ENCODE measurements at places on chromosomes 4 and X.

DNA sequence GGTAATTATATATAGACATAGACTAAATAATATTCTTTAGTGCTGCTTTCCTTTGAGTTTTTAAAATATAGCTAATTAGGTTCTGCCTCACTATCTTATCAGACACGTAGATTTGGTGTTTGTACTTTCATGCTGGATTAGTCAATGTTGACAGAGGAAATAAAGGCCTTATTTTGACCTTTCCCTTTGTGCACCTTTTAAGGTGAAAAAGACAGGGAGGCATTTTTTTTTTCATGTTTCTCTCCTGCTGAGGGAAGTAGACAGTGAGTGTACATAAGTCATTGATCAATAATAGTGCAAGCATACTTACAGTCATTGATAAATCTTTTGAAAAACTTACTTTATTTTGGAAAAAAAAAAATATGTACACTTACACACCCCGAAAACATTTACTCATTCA lies 467.8 kb downstream of the GRXCR1 start:
- DNase-seq: no peak

- no peak for DNase-seq
Observed at GRCh38 chr4:168724686-168725411, 228.0 kb downstream of the PALLD start.

DNA sequence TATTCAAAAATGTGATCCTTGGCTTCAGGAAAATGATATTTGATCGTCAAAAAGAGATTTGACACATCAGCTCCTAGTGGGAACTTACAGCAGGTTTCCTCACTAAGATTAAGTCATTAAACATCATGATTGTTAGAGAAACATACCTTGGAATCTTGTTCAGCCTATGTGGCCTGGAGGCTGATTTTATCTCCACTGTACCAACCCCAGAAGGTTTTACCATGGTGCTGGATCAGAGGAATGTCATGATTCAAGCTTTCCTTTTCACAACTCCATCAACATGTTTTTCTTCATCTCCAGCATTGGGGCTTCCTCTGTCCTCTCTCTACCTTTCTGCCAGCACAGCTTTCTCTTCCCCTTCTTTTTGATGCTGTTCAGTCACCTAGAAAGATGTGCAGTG lies 68.4 kb upstream of the MID1IP1 start:
- DNase-seq: no peak

DNA sequence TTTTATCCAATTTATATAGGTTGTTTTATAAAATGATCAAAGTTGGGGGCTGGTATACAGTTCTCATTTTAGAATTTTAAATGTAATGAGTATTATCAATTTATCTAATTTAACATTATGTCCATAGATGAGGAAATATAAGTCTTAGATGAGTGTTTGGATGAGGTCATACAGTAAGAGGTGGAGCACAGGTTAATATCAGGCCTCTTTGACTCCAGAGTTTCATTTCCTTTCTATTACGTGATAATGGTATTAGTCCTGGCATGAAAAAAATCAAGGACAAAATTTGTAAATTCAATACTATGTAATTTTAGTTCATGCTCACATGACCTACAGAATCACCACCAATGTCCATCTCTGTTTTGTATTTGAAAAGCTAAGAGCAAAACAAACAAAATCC lies 269.8 kb downstream of the FSTL5 start:
- DNase-seq: no peak

DNA sequence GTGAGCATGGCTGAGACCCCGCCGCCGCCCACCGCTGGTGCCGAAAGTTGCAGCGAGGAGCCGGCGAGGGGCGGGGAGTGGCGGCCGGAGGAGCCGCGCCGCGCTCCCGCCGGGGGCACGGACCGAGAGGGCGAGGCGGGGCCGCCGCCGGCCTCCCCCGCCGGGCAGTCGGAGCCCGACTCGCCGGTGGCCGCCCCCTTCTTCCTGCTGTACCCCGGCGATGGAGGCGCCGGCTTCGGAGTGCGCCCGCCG lies 16.5 kb downstream of the UTP3 start:
- DNase-seq: no peak

- DNase-seq: no peak
Observed at GRCh38 chr4:1051472-1051871, 40.0 kb downstream of the FGFRL1 start.

DNA sequence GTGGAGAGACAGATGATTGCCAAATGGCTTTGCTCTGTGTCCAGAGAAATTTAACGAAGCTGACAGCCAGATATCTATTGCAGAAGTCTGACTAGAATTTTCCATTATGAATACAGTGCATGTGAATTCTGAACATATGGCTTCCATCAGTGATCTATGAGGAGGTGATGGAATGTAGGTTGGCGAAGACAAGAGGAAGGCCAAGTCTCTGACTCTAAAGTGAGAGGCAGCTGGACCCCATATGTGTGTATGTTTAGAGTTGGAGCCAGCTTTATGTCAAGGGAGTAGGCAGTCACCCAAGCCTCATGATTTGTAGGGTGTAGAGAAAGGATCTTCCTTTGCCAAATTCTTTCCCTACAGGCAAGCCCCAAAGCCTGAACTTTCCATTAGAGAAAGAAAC lies 76.2 kb upstream of the TEX13D start:
- no peak for DNase-seq

- no peak for DNase-seq
Observed at GRCh38 chrX:49992853-49993252, 70.5 kb downstream of the CLCN5 start.

- no peak for DNase-seq
Observed at GRCh38 chr4:150382028-150382427, 199.9 kb upstream of the MAB21L2 start.

GRCh38 chr4:36303426-36304137 lies 22.2 kb downstream of the DTHD1 start:
- DNase-seq: no peak

DNA sequence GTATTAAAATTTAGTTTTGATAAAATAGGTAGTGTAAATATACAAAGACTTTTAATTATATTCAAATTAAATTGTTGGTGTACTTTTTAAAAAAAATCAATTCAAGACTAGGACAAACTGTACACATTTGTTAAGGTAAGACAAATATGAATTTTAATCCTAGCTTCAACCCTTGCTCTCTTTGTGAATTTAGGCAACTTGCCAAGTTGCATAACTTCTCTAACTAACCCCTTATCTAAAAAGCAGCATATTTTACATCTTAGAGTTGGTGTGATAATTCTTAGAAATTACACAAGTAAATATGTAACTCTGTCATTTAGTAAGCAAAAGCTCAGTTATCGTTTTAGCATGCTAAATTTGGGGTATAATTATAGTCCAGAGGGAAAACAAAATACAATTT lies 78.1 kb upstream of the FSTL5 start:
- no peak for DNase-seq

GRCh38 chrX:5474282-5474681 lies 754.4 kb downstream of the NLGN4X start:
- DNase-seq: no peak

- DNase-seq: no peak
Observed at GRCh38 chr4:188171551-188171950, 32.3 kb downstream of the TRIML1 start.

- DNase-seq: no peak
Observed at GRCh38 chrX:15358533-15358932, 23.2 kb upstream of the PIGA start.

GRCh38 chrX:40004921-40005291 lies 92.9 kb downstream of the BCOR start:
- DNase-seq: no peak

- DNase-seq: no peak
Observed at GRCh38 chr4:39635023-39635422, 3.6 kb downstream of the SMIM14 start.

DNA sequence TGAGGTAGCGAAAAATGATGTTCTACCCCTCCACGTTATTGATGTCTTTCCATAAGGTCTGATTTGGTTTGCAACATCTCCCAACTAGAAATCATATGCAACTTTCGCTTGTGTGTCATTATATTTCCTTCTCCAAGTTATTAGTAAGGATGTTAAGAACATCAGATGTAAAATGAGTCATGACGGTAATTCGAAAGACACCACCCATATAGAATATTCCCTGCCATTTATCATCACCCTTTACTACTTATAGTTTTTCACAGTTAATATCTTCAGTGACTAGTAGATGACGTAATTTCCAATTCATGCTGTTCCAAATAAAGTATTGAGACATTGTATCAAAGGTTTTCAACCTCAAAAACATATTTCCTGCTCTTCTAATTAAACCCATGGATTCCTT lies 146.7 kb upstream of the MAP3K15 start:
- DNase-seq: no peak

GRCh38 chrX:82384401-82384800 lies 1123.7 kb upstream of the POU3F4 start:
- DNase-seq: no peak

DNA sequence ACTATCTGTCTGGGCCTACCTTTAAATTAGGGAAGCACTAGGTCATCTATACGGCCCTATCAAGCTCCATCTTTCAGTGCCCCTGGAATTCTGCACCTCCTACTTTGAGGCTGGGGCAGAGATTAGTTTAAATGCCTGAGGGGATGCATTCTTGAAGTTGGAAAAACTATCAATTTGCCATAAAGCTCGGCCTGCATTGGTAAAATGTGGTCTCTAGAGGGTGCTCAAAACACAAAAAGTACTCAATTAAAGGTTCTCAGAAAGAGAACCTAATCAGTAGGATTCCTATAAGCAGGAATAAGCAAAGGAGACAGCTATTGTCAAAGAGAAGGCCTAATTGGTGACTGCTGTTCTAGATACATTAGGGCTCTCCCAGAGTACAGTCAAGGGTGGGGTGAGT lies 111.7 kb downstream of the AMER1 start:
- DNase-seq: no peak

DNA sequence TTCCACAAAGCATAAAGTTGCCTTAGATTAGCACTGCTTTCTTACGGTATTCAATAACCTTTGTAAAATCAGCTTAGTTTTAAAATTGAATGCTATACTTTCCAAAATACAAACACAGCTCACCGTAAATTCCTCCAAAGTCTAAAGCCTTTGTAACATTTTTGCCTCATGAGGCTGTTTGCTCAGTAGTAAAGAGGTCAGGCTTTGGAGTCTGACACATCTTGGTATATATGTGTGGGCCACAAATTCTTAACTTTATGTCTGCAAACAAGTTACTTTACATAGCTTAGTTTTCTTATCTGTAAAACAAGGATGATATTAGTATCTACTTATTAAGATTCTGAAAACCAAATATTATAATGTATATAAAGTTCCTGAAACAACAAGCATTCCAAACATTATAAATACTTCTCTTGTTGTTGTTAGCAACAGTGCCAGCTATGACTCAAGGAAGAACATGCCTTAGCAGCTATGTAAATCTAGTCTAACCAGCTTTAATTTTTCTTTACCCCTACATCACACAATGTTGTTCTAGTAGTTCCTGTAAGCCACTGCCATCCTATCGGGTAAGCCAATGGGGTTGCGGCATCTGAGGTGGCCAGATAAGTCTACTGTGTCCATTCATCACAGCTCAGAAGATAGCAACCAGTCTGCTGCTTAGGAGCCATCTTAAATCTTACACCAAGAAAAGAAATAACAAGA lies 709.0 kb downstream of the KLHL13 start:
- DNase-seq: no peak

DNA sequence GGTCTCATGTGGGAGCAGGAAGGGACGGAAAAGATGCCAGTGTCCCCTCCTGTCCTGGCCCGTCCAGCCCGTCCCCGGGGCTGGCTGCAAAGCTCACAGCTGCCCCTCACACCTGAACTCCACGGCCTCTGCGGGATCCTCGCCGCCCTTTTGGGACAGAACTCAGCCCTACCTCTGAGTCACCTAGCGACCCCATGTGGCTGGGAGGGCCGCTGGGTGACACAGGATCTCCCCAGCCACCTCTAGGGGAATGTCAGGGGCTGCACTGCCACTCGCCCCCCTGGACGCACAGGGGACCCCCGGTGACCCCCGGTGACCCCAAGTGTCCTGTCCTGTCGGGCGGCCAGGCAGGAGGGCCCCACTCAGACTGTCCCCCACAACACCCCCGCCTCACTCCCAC lies 748 bp downstream of the FAM9B start:
- no peak for DNase-seq

- no peak for DNase-seq
Observed at GRCh38 chr4:121192480-121192879, 28.4 kb upstream of the TNIP3 start.

GRCh38 chrX:136759968-136760367 lies 20.8 kb downstream of the ARHGEF6 start:
- DNase-seq: no peak

DNA sequence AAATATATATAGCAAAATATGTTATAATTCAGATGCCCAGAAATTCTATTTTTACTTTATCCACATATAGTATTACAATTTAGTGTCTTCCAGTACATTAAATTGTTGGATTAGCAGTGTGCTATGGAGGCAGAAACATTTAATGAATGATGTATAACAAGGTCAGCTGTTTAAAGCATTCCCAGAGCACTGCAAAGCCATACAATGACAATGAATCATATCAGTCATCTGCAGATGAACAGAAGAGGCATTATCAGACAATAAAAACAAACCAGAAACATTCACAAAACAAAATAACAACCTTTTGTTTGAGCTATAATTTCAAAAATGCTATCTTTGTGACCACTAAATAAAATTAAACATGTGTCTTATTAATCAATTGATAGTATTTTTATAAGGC lies 524.2 kb downstream of the FAT4 start:
- DNase-seq: no peak

DNA sequence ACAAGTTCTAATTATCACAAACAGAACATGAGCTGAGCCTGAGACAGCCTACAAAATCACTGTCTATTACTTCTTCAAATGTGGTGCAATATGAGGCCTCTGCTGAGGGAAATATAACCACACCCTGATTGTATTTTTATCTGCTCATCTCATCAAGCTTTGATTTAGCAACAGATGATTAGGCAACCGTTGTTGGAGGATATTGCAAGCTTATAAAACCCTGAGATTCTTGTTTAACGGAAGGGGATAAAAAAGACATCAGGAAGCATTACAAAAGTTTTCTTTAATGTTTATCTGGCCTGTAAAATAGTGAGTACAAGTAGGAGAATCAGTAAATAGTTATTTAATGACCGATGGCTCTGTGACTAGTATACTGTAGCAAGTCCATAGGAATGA lies 108.5 kb downstream of the ZNF330 start:
- DNase-seq: no peak

DNA sequence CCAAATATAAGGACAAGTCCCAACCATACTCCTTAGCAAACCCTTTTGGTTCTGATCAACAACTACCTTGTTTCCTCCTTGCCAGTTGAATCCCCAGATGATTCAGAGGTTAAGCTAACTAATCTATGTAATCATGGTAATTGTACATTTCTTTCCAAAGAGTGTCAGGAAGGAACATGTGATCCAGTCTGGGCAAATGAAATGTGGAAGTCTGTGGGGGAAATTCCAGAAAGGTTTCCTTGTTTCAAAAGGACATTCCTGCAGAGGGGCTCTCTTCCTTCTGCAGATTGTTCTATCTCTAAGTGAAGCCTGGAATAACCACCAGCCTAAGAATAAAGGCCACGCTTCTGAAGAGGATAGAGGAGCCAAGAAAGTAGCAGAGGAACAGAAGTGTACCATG lies 7.0 kb downstream of the PRSS12 start:
- DNase-seq: no peak

DNA sequence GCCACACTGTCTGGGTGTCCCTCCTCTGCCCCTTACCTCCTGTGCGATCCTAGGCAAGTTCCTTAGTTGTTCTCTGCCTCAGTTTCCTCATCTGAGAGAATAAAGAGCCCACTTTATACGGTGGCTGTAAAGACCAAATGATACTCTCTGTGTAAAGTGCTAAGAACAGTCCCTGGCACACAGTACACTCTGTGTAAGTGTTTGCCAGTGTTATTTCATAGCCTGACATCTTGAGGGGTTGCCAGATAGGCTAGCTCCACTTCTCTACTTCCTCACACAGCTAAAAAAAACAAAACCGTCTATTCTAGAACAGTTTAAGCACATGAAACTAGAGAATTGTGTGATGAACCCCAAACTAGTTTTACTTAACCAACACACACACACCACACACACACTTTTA lies 17.1 kb downstream of the SPON2 start:
- DNase-seq: no peak

Data from activated T-helper 2 cell treated with anti-CD3 and anti-CD28 coated beads, Interferon-gamma antibody, Interleukin-2, Interleukin-4, amounts not matched to agents 10 μg/mL and 5 μg/mL and 100 μg/mL, durations not matched to agents 14 hours and 24 hours and 36 hours (primary cell).